Stimulated activated CD4-positive, alpha-beta T cell treated with anti-CD3 and anti-CD28 coated beads, Interleukin-1b, Interleukin-23, amount 100 ng/mL, for 1 hour (primary cell): ENCODE measurements at places on chromosomes 4 and X.
A peak's percentile ranks its signal among the peaks of the same experiment; 100 is the strongest.

GRCh38 chr4:151719956-151720334, 40.9 kb downstream of the GATB start:
- no peak for DNase-seq

DNA sequence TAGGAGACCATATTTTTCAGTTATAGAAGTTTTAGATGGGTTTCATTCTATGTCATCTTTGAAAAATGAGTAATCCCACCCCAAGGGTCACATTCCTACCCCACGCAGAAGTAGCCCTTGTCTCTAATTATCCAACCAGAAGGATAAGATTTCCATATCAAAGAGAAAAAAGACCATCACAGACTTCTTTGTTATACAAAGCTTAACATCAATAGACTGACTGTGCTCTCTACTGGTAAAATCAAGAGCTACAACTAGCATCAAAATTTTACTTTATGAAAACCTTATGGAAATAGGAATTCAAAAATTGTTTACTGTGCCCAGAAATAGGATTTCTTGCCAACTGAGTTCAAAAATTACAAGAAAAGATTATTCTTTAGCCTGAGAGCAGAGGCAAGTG, 24.9 kb downstream of the TNMD start:
- DNase-seq = no peak

- peak; percentile 9 for DNase-seq
These were observed 2.4 kb upstream of the SH3KBP1 start for GRCh38 chrX:19889582-19890342.

DNA sequence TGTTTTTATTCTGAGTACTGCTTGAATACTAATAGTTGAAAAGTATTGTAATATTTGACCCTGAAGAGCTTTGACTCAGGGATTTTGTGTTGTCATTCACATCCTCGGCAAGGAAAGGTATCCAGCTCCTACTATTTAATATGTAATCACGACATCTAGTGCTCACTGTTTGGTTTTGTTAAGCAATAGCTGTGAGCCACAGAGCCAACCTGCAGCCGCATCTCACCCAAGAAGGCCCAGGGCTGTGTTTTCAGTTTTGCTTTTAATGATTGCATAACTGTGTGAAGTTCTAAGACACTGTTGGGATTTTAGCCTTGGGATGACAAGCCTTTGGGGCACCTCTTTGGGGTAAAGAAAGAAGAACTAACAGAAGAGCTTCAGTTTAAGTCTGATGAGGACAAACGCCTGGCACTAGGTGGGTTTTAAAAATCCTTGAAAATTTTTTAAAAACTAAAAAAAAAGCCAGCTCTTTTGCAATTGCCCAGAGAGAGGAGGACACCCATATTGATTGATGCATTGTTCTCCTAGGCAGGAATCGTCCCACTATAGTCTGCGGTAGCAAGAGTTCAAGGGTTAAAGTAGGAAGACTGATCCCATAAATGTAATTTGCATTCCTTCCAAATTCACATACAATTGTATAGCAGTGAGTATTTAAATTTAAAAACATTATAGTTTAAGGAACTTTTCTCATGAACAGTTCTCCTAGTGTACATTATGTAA, 157.8 kb downstream of the RELL1 start:
- no peak for DNase-seq

- DNase-seq = no peak
These were observed 825.6 kb downstream of the STPG2 start for GRCh38 chr4:97317671-97318070.
